RWPE1 (cell line): ENCODE measurements at places on chromosomes 4 and X.

- DNase-seq: no peak
Measured at GRCh38 chrX:40953369-40953768, 131.9 kb upstream of the USP9X start.

DNA sequence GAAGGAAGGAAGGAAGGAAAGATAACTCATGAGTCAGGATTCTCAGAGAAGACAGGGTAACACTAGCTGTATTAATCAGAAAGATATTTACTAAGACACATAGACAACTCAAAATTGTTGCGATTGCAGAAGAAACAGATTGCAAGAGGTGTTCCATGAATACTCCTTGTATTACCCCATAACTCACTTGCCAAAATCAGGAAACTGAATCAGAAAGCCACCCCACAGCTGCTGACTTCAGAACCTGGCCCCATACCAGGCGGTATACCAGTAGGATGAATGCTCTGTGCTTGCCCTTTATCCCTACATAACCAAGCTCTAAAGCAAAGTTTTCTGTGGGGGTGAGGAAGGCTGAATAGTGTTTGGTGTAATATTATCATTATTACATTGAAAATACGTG lies 468.5 kb downstream of the IQCM start:
- DNase-seq: no peak

DNA sequence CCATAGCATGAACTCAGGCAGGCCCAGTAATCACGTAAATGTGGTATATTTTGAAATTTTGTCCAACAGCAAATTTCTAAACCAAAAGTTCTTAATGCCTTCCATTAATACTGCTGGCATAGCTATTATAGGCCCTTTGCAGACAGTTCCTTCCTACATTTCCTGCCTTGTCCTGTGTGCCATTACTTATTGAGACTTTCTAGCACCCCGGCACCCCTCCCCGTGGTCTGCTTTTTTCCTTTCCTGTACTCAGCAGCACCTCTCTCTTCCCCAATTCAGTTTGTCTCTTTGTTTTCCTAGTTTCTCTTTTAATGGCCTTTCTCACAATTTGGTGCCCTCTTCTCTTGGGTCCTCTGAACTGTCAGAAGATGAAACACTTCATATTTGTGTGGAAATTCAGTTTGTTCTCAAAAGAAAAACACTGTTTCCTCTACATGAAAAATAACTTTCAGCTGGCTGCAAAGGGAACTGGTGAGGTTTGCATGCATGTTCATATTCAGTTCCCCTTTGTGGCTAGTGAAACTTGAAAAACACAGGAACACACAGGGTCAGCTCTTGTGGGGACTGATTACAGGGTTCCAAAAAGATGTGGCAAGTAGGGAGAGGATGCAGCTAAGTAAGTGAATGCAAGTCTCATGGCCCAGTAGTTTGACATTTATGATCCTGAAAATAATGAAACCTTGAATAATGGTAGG lies 17.1 kb downstream of the GPR34 start:
- DNase-seq: no peak

DNA sequence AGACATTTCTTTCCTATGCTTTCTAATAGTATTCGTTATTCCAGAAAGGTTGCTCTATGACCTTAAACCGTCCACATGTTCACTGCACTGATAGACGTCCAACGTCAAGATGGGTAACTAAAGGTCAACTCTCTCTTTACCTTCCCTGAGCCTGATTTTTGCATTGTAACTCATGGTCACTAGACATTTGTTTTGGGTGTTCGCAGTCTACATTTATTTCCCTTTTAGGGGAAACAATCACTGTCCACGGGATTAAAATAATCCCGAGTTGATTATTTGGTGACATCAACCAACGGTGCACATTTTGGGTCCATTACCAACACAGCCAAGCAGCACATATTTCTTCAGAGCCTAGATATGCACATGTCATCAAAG lies 540 bp upstream of the HADH start:
- DNase-seq: no peak

- DNase-seq: no peak
Measured at GRCh38 chr4:85700362-85700761, 225.4 kb downstream of the ARHGAP24 start.

DNA sequence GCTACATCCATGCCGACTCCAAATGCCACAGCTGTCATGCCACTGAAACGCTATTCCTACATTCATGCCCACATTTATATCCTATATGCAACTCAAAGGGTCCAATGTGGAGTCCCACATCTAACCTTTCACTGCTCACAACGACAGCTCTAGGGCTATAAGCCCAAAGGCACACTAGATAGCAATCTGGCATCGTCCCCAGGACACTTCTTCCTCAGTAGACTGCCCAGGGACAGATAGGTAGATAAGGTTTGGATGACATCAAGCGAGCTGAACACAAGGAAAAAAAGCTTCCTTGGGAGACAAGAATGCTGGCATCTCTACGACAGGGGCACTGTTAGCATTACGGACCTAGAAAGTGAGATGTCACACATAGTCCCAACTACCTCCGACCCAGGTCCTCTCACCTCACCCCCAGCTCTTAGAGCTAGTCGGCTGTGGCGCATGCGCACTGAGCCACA lies 685 bp downstream of the RAB9B start:
- peak; percentile 70 for DNase-seq

DNA sequence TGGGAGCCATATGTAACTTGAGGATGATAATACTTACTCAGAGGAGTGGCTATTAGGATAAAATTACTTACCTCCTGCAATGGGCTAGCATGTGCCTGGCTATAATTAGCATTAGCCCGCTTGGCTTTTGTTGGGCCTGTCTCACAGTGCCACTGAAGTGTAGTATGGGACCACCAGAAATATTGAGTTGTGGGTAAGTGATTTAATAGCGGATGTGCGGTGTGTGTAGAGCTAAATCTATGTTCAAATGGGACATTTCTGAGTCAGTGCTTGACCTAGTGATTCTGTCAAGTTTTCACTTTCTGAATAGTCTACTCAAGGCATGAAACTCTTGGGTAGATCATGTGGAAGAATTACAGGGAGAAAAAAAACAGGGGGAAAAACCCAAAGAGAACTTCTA lies 3.5 kb upstream of the CLNK start:
- no peak for DNase-seq

DNA sequence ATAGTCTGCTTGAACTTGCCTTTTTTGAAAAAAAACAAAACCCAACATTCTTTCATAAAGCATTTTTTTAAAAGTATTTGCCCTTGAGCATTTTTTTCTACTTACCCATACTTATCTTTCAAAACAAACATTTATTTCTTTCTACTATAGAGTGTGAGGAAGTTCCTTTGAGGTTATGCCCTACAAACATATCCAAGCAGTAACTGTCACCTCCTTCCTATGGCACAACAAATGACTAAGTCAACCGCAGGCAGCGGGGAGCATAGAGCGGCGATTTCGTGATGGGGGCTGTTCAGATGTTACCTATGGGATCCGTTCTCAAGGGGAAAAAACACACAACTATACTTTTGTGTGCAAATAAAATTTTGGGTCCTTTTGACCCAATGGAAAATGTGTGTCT lies 19.4 kb downstream of the SPRY1 start:
- DNase-seq: no peak

- no peak for DNase-seq
Measured at GRCh38 chr4:153555730-153556434, 89.7 kb downstream of the TMEM131L start.

DNA sequence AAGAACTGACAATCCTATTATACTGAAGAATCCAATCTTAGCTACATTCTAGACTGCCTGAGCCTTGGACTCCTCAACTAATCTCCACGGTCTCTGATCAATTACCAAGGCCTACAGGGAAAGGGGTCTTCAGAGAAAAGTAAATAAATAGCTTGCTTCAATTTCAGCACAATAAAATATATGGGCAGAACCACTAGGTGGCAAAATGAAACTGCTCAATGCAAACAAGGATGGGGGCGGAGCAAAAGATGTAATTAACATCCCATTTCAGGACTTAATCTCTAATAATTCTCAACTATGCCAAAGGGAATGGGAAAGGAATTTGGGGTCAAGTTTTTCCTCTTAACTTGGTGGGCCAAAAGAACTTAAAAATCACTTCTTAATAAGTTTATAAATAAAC lies 78.4 kb upstream of the MAP3K15 start:
- peak; percentile 24 for DNase-seq

DNA sequence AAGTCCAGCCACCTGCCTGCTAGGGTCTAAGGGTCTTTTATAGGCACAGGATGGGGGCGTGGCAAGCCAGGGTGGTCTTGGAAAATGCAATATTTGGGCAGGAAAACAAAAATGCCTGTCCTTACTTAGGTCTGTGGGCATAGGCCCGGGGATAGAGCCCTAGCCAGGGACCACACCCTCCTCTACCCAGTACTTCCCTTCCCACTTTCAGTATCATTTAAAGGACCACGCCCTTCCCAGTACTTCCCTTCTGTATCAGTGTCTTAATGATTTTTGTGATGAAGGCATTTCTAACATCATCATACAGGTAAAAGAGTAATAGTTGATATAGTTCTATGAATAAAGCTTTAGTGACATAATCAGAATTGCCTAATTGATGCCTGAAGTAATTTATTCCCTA lies 11.4 kb downstream of the BANK1 start:
- no peak for DNase-seq

DNA sequence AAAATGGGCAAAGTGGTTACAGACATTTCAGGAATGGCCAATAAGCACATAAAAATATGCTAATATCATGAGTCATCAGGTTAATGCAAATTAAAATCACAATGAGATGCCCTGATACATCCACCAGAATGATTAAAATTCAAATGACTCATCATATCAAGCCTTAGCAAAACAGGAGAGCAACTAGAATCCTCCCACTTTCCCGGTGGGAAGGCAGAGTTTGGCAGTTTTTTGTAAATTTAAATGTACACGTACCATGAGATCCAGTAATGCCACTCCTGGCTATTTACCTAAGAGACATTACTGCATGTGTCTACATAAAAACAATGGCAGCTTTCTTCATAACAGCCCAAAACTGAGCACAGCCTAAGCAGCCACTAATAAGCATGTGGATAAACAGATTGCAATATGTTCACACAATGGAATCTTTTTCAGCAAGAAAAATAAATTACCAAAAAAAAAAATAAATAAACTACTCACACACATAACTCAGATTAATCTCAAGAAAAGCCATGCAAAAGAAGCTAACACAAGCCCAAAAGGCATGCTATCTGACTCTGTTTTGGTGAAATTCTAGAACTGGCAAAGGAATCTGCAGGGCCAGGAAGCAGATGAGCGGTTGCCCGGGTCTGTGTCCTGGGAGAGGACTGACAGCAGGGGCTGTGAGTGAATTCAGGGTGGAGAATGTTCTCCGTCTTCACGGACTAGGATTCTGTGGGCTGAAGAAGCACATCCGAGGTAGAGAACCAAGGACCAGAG lies 48.8 kb downstream of the AFAP1 start:
- peak; percentile 64 for DNase-seq

DNA sequence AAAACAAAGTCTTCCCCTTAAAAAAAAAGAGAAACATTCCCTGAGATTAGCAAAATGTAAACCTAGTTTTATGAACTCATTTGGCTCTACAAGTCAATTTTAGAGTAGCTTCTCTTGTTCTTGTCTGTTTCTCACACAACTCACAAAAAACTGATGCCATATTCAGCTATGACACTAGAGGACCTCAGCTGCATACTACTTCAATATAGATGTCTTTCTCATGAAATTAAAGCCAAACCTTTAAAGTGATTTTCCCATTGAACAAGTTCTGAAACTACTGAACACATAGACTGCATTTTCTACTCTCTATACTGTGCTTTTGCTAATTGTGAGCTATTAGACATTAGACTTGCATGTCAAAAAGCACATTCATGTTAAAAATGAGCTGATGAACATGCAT lies 49.8 kb downstream of the TBCK start:
- DNase-seq: no peak

DNA sequence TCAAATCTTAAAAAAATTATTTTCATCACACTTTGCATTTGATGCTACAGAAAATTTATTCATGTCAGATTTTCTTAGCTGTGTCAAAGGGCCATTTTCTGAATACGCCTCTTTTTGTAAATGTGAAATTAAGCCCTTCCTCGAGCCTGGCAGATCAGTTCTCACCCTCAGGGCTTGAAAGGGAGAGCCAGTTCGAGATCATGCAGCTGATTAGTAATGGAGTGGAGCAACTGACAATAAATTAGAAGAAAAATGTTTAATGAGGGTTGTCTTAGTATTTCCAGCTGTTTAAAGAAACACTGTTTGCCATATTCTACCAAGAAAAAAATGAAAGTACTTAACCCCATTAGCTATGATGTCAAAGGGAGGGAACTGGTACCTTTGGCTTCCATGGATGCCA lies 28.7 kb downstream of the CC2D2A start:
- DNase-seq: no peak

GRCh38 chrX:118864063-118864635 lies 40.5 kb downstream of the ZCCHC12 start:
- DNase-seq: no peak

DNA sequence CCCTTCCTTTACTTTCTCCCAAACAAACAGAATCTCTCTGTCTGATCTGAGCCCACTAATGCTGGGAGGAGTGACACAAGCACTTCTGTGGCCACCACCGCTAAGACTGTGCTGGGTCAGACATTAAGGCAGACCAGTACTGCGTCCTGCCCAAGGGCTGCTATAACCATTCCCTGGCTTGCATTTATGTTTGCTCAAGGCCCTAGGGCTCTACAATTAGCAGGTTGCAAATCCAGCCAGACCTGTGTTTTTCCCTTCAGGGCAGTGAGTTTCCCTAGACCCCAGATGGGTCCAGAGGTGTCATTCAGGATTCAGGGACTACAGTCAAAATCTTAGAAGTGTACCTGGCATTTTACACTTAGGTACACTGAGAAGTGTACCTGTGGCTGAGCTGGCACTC lies 89.7 kb downstream of the SPANXN4 start:
- DNase-seq: no peak
